ENCODE measurements at places on chromosomes 3 and 15.

- DNase-seq: peak; percentile 34
These were observed 107.8 kb downstream of the MBNL1 start for GRCh38 chr3:152376351-152377183.

- no peak for DNase-seq
These were observed 46.8 kb downstream of the KBTBD8 start for GRCh38 chr3:67044955-67045354.

DNA sequence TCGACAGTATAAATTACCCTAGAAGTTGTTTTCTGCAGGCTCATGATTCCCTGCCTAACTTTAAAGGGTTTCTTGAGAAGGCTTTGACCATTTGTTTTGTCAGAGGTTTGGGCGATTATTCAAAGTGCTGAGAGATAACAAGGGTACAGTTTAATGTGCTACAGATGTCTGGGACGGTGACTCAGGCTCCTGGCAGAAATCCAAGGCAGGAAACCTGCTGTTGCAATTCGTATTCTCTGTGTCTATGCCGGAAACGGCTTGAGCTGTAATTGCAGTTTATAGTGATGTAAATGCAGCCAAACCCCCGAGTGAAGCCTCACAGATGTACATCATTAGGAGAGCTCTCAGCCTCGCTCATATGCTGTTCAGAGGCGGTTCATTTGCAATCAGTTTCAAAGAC is 65.6 kb downstream of the SYNPR start:
- DNase-seq: peak; percentile 3

GRCh38 chr15:68252925-68253534 is 23.5 kb upstream of the CLN6 start:
- peak; percentile 71 for DNase-seq

- no peak for DNase-seq
These were observed 188.5 kb upstream of the SLC24A5 start for GRCh38 chr15:47932261-47932660.

DNA sequence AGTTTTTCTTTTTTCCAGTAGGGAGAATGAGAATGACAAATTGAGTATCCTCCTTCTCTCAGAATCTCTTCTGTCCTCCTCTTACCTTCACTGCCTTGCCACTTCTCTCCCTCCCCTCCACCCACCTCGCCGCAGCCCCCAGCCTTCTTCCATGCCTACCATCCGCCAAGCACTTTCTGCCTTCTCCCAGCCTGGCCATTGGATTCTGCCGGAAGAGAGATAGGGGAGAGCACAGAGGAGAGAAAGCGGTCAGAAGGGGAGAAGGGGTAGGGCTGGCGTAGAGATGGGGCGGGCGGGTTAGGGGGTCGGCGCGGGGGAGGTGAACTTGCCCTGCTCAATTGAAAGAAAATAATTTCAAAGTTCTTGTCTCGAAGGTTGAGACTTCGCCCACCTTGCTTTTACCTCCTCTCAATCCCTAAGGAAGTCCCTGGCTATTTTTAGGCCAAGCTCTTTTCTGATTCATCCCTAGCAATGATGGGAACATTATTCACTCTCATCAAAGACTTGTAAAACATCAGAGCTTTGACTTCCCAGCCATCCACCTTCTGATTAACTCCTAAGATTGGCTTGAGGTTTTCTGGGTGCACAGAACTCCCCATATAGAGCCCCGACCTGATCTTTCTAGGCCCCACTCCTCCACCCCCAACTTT is 811 bp downstream of the C3orf52 start:
- DNase-seq: no peak

DNA sequence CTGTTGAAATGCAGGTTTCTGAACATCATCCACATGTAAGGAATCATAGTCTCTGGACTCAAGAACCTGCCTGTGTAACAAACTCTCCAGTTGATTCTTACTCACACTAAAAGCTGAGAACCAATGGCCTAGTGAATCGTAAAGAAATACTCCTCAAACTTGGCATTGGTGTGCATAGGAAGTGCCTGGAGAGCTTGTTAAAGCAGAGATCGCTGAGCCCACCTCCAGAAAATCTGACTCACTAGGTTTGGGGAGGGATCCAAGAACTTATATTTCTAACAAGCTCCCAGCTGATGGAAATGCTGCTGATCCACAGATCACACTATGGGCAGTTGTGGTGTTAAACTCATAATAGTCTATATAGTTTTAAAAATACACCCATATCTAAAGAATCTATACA is 55.8 kb upstream of the LMCD1 start:
- DNase-seq: no peak

DNA sequence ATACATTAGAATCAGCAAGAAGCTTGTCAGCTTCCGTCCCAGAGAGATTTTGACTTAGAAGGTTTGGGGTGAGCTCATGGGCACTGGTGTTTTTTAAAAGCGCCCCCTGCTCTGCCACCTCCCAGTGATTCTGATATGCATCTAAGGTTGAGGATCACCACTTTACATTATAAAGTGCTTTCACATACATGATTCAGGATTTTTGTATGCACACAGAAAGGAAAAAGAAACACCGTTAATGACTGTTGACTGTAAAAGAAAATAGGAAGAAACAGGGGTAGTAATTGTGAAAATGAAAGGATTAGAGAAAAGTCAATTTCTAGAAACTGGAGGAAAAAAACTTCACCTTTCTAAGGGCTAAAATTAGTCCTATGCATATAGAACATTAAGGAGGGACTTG is 104.9 kb upstream of the ZBED2 start:
- DNase-seq: no peak

- DNase-seq: no peak
These were observed 43.7 kb downstream of the FEM1B start for GRCh38 chr15:68321229-68321628.

DNA sequence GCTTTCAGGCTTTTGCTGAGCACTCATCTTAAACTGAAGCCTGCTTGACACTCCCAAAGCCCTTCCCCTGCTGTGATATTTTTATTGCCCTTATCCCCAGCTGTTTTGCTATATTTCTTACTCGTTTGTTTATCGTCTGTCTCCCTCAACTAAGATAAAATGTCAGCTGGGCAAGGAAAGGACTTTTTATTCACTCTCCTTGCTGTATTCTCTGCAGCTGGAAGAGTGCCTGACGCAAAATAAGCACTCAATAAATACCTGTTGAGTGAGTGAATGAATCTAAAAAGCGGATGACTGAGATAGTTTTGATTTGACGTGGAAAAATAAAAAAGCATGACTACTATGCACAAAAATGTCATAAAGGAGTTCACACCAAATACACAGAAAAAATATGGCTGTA is 84.8 kb upstream of the POMGNT2 start:
- no peak for DNase-seq

DNA sequence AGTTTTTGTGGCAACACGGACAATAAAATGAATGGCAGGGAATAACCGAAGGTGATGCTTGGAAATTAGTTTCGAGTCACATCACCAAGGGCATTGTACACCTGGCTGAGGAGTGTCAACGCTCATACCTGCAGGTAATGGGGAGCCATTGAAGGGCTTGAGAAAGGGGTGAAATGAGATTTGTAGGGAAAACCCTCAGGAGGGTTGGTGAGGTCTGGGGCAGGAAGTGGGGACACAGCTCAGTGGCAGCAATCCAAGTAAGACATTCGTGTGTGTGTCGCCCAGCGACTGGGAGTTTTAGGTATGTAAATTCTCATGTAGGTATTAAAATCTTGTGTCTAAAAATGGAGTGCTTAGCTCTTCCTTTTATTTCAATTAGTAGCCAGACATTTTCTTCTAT is 14.3 kb downstream of the PARP14 start:
- DNase-seq: no peak

DNA sequence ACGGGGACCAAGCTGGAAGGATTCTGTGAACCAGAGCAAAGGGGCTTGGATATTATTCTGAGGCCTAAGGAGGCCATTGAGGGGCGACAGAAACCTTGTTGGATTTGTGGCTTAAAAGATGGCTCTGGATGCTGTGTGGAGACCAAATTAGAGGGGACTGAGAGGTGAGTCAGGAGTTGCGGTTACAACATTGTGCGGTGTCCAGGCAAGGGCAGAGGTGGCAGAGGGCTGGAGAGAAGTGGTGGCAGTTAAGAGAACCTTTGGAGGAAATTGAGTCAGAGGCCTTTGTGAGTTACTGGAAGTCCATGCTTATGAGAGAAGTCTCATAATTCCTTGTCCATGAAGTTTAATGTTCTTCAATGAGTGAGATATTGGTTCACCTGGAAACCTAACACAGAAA is 143.2 kb downstream of the FAM43A start:
- DNase-seq: no peak

- DNase-seq: no peak
These were observed 103.3 kb downstream of the WDR76 start for GRCh38 chr15:43930079-43930478.

- DNase-seq: no peak
These were observed 62.4 kb downstream of the RTP4 start for GRCh38 chr3:187430576-187430975.

- DNase-seq: no peak
These were observed 62.9 kb upstream of the NR2E3 start for GRCh38 chr15:71747128-71748083.

DNA sequence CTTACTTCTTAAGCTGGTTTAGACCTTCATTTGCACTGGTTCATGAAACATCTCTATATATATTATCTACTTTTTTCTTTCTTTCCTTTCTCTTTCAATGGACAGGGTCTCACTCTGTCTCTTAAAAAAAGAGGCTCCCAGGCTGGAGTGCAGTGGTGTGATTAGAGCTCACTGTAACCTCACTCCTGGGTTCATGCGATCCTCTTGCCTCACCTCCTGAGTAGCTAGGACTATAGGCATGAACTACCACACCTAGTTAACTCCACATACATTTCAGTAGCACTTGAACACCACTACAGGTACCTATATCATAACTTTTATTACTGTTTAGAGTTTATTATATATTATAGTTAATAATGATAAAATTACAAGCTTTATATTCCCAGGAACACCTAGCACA is 117.1 kb upstream of the UBP1 start:
- no peak for DNase-seq

DNA sequence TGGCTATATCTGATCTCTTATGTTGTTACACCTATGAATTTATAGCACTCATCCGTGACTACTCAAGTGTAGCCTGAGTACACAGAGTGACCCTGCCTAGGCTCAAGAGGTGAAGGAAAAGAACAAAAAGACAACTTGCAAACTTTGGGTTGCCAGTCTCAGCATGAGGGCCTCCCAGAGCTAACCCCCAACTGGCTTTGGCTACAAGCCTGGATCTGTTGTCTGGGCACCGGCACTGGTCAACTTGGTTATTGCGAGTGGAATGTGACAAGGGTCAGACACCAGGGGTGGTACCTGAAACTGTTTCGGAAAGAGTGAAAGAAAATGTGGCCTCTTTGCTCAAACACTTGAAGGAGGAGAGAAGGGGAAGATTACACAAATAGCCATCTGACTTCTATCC is 49.5 kb upstream of the BCL6 start:
- DNase-seq: no peak

DNA sequence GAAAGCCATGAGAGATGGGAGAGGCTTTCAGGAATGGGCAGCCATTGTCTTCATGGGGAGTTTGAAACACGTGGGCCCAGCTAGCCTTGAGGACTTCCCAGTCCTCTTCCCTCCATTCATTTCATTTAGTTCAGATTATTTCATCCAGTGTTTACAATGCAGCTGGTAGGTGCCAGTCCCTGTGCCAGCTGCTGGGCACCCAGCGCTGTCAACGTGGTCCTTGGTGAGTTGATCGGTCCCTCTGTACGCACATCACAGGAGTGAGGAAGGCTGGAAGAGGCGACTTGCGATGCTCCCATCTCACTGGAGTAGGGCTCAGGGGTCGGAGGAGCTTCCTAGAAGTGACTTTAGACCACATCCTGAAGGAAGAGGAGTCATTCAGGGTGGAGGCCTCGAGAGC is 206.4 kb upstream of the BHLHE40 start:
- no peak for DNase-seq

DNA sequence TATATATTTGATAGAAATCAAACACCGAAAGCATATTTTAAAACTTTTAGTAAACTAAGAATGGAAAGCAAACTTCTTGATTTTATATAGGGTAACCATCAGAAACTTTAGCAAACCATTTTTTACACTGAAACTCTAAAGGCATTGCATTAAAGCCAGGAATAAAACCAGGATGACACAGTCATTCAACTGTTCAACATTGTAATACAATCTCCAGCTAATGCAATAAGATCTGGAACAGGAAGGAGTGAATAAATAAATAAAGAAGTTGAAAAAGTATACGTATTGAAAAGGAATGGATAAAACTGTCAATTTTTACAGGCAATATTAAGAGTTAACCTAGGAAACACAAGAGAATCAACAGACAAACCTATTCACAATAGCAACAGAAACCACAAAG is 181.9 kb upstream of the TTC14 start:
- DNase-seq: no peak

DNA sequence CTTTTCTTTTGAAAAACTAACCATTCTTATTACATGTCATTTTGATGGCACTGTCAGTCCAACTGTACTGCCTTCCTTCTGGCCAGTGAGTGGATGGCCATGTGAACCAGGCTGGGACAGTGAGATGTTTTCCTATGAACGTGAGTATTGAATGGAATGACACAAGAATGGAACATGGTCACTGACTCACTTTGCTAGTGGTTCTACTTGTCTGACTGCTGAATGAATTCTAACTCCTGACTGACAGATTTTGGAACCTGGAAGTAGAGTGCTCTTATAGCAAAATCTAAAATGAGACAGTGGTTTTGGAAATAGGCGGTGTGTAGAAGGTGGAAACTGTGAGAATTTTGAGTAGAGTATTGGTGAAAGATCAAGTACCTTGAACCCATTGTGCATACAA is 606.9 kb upstream of the KCNMB2 start:
- DNase-seq: no peak

- no peak for DNase-seq
These were observed 11.1 kb downstream of the TRANK1 start for GRCh38 chr3:36933540-36934296.

DNA sequence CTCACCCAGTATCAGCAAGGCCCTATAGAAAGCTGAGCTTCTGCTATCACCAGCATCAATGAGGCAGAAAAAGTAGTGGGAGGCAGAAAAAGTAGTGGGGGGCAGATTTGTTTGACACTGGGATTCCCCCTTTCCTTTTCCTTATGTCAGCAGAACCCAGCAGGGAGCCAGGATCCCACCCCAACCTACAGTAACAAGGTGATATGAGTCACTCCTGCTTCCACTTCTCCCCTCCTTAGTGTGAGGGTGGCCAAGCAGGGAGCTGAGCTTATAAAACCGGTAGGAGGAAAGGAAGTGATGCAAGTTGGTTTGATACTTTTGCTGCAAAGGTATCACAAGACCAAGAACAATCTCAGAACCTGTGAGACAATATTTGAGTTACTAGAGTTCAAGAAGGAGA is 128.7 kb downstream of the SCAPER start:
- no peak for DNase-seq

GRCh38 chr15:96583671-96584070 is 253.2 kb downstream of the NR2F2 start:
- no peak for DNase-seq

DNA sequence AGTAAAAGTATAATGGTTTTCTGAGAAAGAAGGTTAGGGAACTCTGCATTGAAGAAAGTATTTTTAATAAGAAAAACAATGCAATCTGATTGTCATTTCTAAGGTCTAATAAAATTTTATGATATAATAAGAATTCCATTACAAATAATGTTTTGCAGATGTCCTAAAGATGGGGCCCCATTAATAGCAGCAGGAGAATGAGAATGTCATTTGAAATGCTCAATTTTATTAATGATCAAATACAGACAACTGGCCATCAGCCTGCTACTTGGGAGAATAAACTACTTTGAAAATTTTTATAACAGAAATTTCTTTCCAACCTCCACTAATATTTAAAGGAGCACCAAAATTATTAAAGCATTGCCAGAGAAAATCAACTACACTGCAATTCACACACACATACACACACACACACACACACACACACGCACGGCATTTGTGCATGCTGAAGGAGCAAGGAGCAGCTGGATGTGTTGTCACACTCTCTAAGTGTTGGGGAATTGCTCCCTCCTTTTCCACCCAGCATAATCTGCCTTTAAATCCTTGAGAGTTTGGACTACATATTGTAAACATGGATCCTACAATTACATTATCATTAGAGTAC is 109.5 kb downstream of the THRB start:
- DNase-seq: no peak

Measured in CD4-positive, alpha-beta T cell treated with Interleukin-17A for 1 hour (primary cell).